ENCODE measurements at places on chromosomes 3 and 15.

DNA sequence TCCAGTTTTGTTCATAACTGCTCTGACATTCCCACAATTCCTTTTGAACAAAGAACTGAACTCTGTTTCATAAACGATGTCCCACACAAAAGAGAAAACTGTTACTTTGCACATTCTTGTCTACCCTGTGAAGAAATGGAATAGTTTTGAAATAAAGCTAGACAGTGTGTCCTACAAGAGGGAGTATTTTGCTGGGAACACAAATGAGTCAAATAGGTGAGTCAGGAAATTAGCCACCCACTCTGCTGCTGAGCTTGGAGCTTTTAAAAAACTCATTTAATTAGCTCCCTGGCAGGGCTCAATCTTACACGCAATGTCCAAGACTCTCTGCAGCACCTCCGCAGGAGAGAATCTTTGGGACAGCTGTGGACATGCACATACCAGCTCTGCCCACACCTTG lies 193.4 kb downstream of the SLC9A9 start:
- DNase-seq, result no peak

DNA sequence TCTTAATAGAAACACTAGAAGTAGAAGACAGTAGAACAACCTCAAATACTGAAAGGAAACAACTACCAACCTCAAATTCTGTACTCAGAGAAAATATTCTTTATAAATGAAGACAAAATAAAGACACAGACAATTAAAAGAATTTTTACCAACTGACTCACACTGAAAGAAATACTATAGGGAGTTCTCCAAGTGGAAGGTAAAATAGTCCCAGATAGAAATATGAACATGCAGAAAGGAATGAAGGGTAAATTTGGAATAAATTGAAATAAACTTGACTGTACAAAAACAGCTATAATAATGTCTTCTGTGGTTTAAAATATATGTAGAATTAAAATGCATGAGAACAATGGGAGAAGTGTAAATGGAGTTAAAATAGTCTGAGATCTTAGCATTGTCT lies 36.7 kb upstream of the CCDC174 start:
- no peak for DNase-seq

DNA sequence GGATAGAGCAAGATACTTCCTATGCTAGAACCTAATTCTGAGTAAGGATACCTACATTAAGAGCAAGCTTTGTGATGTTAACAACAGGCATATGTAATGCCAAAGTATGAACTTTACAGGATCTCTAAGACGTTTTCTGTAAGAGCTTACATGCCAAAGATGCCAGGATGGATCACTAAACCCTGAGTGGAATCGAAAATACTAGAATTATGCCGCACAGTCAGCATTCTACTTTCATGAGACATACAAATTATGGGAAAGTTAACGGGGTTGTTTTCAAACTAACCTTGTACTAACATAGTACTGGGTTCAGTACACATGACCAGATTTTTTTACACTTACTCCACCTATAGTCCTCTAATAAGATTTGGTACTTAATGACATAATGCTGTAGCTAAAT lies 55.1 kb downstream of the AAGAB start:
- no peak for DNase-seq

DNA sequence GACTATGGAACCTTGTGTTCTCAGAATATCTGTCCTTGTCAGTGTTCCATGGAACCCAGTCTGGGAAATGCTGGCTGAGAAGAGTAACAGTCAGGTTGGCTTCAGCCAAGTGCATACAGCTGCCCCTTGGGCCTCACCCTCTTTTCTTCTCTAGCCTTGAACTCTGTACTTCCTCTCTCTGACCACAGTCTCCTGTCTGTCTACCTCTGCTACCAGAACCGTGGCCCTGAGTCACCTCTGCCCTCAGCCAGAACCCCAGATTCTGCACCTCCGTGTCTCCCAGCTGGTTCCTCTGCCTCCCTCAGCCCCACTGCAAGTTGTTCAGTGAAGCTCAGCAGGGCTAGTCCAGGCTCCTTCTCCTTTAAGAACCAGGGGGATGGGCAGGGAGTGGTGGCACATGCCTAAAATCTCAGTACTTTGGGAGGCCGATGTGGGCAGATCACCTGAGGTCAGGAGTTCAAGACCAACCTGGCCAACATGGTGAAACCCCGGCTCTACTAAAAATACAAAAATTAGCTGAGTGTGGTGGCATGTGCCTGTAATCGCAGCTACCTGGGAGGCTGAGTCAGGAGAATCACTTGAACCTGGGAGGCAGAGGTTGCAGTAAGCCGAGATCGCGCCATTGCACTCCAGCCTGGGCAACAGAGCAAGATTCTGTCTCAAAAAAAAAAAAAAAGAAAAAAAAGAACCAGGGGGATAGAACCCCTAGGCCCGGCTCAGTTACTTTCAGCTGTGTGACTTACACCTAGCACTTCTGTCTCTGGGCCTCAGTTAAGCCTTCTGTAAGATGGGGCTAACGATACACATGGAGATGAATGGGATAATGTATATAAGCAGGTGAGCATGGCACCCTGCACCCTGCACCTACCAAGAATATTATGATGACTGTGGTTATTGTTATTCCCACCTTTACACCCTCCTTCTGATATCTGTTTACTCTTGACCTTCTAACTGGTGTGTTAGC lies 24.3 kb upstream of the TATDN2 start:
- DNase-seq, result peak; percentile 18

DNA sequence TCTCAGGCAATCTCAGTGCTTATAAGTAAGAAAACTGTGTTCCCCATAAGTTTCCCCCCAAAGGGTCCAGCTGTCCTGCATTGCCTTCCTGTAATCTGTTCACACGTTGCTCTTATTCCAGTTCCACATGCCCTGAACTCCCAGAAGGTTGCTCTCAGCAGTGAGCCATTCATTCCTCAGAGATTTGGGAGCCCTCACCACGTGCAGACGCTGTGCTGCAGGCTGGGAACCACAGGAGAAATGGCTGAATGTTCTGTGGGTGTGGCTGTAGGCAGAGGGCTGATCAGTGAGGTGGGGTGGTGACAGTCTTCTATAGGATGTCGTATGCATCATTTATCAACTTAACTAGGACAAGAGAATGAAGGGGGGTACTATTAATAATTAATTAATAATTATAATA lies 3.3 kb upstream of the THSD4 start:
- DNase-seq, result no peak

GRCh38 chr3:149288655-149289054 lies 44.8 kb downstream of the TM4SF18 start:
- no peak for DNase-seq

- no peak for DNase-seq
These were observed 15.5 kb upstream of the CMTM7 start for GRCh38 chr3:32376115-32376514.

GRCh38 chr3:123371426-123371825 lies 77.5 kb downstream of the ADCY5 start:
- DNase-seq, result no peak

DNA sequence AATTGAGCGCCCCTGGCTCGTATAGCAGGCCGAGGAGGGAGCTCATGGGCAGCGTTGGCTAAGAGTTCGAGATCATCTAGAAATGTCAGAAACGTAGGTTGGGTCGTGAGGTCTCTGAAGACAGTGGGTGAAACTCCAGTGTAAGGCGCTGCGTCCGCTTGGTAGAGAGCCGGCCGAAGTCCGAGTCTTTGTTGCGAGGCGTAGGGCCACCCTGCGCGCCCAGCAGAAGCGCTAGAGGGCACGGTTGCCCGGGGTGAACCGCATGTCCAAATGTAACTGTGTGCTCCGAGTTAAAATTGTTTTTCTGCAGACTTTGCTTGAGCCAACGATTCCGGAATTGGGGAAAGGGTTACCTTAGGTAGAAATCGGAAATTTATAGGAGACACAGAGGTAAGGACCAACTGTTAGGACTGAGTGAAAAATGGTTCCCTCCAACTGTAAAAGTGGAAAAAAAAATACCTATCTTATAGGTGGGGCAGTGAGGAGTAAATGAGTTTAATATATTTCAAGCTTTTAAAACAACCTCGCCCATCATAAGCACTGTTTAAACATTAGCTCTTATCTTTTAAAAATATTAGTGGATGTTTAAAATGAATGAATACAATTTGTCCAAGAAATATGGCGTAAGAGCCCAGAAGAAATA lies 993 bp upstream of the SIAH2 start:
- peak; percentile 27 for DNase-seq

GRCh38 chr3:54564374-54564925 lies 363.4 kb downstream of the LRTM1 start:
- no peak for DNase-seq

DNA sequence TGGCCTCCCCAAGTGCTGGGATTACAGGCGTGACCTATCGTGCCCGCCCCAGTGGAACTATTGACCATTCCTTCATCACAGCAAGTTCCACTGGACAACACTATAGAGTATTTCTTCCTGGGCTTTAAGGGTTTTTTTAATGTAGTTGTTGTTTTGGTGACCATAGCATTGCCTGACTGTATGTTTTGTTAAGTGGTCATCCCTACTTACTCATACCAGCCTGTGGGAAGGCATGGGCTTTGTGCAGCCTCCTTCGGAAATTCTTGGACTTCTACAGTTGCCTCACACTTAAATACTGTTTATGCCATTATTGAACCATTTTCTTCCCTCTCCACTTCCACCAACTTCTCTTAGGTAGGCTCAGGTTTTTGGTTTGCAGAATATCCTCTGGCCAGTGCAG lies 19.9 kb upstream of the ALPK3 start:
- DNase-seq, result no peak

GRCh38 chr3:108393128-108393900 lies 97.0 kb downstream of the HHLA2 start:
- no peak for DNase-seq

DNA sequence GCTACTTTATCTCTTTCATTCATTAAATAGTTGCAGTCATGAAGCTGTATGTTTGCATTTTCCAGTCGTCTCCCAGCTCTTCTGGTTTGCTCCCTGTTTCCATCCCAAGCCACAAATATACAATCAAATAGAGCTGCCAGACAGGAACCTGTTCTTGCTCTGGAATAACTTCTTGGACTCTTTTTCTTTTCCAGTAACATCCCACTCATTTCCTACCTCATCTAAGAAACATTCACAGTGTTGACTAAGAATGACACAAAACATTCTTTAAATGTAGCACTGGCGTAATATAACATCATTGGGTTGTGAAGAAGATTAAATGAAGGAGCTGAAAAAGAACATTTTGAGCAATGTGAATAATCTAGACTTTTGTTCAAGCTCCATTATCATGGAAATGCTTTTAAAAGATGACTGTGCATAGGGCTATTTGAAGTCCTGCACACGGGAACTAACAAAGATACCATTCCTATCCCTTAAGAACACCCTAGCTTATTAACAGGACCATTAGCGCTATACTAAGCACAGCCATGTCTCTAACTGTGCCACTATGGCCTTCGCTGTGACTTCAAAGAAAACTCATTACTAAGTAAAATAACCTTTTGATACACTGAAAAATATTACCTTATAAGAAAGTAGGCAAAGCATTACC lies 574.0 kb downstream of the NAALADL2 start:
- DNase-seq, result no peak

- DNase-seq, result no peak
These were observed 40.8 kb upstream of the SPTSSB start for GRCh38 chr3:161412123-161412522.

- peak; percentile 48 for DNase-seq
These were observed 2.9 kb downstream of the PHC3 start for GRCh38 chr3:170178651-170179050.

DNA sequence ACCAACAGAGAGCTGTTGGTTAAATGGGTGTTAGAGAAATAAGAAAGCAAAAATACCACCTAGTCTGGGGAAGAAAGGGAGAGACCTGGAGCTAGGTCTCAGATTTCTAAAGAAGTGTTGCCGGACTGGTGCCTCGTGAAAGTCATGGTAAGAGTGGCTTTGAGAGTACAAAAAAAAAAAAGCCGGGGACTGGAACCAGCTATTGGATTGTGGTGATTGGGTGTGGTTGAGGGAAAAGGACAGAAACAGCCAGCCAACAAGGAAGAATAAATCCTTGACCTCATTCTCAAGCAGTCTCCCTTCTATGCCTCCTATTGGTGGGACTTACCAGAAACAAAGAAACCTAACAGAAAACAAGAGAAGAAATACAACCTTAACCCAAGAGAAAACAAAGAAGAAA lies 346.4 kb upstream of the KCNMB2 start:
- DNase-seq, result no peak

- no peak for DNase-seq
These were observed 686 bp upstream of the P3H2 start for GRCh38 chr3:190121383-190121782.

GRCh38 chr15:57528940-57529565 lies 62.7 kb upstream of the MYZAP start:
- no peak for DNase-seq

DNA sequence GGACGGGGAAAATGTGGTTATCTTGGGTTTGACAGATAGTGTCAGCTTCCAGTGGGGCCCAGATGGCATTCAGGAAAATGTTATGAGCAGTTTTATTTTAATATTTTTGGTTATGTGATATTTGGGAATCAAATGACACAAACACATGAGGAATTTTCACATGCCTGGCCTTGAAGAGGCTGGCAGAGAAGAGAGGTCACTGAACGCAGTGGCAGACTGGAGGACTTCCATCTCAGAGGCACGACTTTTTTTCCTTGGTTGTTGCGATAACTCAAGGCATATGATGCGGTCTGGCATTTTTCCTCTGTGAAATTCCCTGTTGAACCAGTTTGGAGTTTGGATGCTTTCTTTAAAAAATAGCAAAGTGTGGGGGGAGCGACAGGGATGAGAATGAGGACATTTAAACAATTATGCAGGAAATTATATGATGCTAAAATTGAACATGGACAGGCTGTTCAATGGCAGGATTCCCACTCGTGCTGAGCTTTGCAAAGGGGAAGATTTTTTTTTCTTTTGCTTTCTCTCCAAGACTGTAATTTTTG lies 36.9 kb upstream of the ARPP21 start:
- DNase-seq, result no peak

DNA sequence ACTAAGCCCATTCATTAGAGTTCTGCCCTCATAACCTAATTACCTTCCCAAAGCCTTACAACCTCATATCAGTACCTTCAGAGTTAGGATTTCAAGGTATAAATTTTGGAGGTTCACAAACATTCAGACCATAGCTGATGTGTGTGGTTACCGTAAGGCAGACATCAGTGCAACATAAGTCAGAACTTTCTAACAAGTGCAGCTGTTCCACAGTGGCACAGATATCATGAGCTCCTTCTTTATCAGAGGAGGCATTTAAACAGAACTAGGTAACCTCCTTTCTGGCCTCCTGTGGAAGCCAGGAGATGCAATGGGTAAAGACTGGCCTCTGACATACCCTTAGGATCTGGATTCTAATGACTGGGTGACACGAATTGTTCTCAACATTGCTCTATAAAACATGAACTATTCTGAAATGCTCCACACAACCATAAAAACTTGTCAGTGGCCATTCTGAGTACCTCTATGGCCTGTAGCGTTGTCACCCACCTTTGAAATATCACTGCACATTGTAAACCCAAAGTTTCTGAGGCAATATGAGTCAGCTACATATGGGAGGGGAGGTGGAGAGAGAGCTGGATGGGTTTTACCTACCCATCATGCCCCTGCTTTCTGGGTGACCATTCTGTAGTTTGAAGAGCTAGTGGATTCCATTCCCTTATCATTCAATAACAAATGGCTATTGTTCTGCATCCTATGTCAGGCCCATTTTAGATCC lies 546.0 kb upstream of the TBL1XR1 start:
- no peak for DNase-seq

GRCh38 chr3:14546041-14546440 lies 5.9 kb upstream of the GRIP2 start:
- DNase-seq, result no peak
